NCI-H2227 treated with DMSO at 0.1 percent for 48 hours (cell line): ENCODE measurements at places on chromosomes 4 and X.

DNA sequence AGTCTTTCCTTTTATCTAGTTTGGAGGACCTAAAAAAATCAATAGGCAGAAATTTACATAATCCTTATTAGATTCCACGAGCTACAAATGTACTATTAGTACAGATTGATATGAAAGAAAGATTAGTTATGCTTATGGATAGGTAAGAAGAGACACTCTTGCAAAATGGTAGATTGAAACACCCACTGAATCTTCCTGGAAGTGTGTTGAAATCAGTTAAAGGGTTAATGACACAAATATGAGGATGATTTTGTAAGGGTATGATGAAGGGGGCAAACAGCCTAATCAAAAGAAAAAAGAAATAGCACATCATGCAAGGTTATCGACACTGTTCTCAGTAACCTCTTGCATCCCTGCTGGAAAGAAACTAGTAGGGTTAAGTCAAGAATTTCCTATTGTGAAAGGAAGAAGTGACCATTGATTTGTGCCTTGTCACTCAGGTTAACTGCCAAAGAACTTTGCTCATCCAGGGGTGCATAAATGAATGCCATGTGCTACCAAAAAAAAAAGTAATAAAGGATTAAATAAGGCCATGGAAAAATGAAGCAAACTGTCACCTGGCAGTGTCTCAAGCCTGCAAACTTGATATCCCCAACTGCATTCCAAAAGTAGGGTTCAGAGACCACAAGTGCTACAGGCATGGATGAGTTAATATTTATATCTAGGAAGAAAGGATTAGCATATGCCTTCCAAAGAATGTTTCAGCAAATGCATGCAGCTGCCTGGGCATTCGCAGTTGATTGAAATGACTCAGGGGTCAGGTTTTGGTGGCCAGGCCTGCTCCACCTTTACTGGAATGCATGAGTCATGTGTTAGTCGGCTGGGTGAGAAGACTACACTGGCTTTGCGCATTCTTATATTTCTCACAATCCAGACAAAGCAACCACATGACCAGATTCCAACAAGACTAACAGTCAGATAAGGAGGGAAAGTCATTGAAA, 78.3 kb upstream of the ATXN3L start:
- DNase-seq: no peak

DNA sequence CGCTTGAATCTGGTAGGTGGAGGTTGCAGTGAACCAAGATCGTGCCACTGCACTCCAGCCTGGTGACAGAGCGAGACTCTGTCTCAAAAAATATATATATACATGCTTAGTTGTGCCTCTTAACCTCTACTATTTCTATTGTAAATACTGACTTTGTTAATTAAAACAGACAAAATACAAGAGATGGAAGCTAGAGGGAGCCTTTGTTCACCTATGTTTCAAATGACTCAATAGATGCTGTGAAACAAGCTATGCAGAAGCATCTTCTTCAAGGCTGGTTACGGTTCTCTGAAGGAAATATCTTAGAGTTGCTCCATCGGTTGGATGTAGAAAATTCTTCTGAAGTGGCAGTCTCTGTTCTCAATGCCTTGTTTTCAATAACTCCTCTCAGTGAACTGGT, 6.2 kb downstream of the NCAPG start:
- DNase-seq: peak; percentile 32

GRCh38 chr4:79551555-79551954, 143.5 kb upstream of the GK2 start:
- DNase-seq: no peak

GRCh38 chrX:3268829-3269228, 77.6 kb downstream of the MXRA5 start:
- no peak for DNase-seq

GRCh38 chrX:78960888-78961287, 15.7 kb downstream of the P2RY10 start:
- no peak for DNase-seq

- no peak for DNase-seq
Measured at GRCh38 chr4:170667814-170668213, 578.1 kb upstream of the AADAT start.

DNA sequence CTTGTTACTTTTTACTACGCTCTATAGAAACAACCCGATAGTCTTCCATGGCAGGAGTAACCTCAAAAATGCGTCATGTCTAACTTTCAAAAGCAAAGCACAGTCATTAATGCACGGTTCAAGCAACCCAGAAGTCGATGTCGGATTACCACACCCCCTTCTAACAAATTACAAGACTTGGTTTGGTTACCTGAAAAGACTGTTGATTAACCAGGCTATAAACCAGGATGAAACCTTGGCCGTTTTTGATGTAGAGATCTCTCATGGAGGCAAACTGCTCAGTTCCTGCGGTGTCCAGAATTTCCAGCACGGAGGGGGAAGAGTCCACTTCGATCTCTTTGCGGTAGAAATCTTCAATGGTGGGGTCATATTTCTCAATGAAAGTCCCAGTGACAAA, 2.4 kb downstream of the RAP2C start:
- DNase-seq: no peak

DNA sequence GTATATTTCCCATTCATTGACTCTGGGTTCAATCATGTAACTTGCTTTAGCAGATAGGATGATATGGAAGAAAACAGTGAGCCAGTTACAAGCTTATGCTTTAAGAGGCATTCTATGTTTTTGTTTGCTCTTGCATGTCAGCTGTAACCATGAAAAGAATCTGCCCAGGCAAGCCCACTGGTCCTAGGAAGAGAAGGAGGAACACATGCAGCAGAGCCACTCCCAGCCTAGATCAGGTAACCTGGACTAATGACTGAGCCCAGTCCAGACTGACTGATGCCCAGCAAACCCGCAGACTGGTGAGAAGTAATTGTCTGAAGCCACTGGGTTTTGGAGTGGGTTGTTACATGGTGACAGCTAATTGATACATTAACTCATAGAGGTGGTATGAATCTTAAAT, 167.9 kb downstream of the COL4A6 start:
- no peak for DNase-seq

GRCh38 chrX:22968494-22968893, 31.3 kb upstream of the DDX53 start:
- DNase-seq: no peak

GRCh38 chr4:166282081-166282770, 409.2 kb downstream of the TLL1 start:
- DNase-seq: no peak

DNA sequence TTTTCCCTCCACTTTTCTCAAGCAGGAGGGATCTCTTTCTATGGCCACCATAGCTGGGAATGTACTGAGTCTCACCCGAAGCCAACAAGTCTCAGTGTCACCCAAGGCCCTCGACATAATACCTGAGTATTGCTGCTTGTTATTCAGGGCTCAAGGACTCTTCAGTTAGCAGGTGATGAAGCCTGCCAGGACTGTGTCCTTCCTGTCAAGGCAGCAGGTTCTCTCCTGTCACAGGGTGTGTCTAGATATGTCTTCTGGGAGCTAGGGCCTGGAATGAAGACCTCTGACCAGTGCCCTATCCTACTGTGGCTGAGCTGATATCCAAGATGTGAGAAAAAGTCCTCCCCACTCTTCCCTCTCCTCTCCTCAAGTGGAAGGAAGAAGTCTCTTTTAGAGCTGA, 391.0 kb upstream of the DIPK2B start:
- DNase-seq: no peak

GRCh38 chr4:107600436-107600835, 119.6 kb downstream of the PAPSS1 start:
- DNase-seq: no peak

GRCh38 chrX:19842542-19842941, 44.9 kb downstream of the SH3KBP1 start:
- DNase-seq: no peak

DNA sequence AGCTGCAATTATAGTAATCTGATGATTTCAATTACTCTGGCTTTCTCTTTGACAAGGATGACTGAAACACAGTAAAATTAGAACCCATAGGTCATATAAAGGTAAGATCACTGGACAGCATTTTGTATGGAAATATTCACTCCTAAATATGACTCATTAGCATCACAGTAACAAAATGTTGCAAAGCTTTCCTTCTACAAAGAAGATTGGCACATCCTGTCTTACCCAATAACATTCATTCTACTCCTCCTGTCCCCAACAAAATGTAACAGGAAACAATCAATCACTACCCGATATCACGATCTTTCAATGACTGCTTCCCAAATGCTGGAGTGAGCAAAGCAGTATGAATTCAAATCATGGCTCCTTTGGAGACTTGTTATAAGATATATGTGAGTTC, 95.3 kb downstream of the FANCB start:
- DNase-seq: no peak

DNA sequence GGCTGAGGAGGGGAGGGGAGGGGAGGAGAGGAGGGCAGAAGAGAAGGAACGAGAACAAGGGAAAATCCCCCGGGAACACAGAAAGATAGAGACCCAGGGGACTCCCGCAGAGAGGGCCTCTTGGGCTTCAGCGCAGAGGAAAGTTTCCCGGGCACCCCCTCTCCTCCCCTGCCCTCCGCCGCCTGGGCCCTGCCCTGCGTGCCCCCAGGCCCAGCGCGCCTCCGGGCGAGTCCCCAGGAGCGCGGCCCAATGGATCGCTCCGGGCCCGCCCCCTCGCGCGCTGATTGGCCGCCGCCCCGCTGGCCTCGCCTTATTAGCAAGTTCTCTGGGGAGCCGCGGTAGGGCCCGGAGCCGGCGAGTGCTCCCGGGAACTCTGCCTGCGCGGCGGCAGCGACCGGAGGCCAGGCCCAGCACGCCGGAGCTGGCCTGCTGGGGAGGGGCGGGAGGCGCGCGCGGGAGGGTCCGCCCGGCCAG, at the start of gene MSX1:
MSX1 (plus strand) TSS at position 341 of the 474 bp plus-strand sequence. CDS start 235 bp downstream, outside the sequence.
- peak; percentile 74 for DNase-seq

- no peak for DNase-seq
Measured at GRCh38 chr4:146029147-146029546, 90.5 kb upstream of the ZNF827 start.

DNA sequence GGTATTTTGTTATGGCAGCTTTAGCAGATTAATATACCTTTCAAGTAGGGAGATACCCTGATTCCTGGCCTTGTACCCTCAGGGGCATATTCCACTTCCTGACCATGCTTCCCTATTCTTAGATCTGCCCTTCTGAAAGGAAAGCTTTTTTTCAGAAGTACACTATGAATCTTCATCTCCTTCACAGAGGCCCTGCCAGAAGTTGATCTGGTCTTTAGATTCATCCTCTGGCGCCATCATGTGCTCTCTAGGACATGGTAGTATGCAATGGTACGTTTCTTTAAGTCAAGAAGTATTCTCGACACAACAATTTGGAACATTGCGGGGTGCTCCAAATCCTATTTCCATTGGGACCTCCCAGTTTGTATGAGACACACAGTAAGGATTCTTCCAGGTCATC, 39.6 kb upstream of the DIPK2B start:
- no peak for DNase-seq

GRCh38 chr4:104973708-104974107, 173.0 kb upstream of the TET2 start:
- DNase-seq: no peak

- no peak for DNase-seq
Measured at GRCh38 chrX:49892542-49892941, 13.3 kb downstream of the USP27X start.

DNA sequence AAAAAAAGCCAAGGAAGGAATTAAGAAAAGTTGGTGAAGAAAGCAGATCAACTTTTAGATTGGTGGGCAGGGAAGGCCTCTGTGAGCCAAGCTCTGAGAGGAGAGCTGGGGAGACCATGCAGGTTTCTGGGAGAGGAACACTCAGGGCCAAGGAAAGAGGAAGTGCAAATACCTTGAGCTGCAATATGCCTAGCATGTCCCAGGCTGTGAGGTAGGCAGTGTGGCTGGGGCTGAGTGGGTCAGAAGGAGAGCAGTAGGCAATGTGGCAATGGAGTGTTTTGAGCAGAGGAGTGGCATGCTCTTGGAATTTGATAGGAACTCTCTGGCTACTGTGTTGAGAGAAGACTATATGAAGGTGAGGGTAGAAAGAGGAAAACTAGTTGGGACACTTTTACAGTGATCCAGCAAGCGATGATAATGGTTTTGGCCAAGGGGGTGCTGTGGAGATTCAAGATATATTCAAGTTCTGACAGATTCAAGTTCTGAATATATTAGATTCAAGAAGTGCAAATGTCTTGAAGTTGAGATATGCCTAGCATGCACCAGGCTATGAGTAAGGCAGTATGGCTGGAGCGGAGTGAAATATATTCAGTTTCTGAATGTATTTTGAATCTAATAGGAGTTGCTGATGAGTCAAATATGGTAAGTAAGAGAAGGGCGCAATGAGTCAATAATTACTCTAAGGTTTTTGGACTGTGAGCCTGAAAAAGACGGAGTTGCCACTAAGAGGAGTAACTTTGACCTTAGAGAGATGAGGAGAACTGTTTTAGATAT, 172.5 kb downstream of the CAMK2D start:
- no peak for DNase-seq

DNA sequence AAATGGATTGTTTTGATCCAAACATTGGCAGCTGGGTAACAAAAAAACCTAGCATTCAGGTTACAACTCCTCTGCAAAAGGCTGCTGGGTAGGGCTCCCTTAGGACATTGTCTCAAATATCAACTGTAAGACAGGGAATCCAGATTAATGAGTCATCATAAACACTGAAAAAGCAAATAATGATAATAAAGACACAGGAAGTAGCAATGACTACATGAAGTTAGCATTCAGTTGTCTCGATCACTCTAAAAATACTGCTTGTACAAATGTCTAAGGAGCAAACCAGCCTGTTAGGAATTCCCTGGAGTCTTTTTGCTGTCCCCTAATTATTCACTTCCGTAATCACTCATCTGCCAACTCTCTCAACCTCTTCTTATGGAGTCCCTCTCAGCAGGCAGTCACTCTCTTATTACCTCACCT, 259.2 kb downstream of the GPC3 start:
- no peak for DNase-seq

GRCh38 chr4:113699772-113700171, 61.8 kb downstream of the CAMK2D start:
- DNase-seq: no peak

DNA sequence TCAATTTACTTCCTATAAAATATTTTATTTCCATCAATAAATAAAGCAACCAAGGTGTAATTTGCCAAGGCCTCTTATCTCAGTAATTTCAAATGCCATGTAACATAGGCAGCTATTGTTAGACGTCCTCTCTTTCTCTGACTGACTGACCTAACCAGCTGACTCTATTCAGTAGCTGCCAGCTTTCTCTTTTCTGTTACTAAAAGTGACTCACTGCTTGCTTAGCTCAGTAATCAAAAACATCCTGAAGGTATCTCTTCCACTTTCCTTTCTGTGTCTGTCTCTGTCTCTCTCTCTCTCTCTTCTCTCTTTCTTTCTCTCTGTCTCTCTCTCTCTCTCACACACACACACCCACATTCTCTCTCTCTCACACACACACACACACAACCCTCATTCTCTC, 134.2 kb downstream of the SPOCK3 start:
- peak; percentile 23 for DNase-seq

DNA sequence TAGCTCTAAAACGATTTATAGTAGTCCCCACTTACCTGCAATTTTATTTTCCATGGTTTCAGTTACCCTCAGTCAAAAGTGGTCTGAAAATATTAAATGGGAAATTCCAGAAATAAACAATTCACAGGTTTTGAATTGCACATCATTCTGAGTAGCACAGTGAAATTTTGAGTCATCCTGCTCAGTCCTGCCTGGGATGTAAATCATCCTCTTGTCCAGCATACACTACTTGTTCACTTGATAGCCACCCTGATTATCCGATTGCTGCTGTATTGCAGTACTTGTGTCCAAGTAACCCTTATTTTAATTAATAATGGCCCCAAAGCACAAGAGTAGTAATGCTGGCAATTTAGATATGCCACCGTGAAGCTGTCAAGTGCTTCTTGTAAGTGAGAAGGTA, 23.5 kb upstream of the BDH2 start:
- no peak for DNase-seq

- no peak for DNase-seq
Measured at GRCh38 chr4:148730082-148730640, 287.9 kb upstream of the NR3C2 start.
